ENCODE measurements at places on chromosomes 5 and 9.

- no peak for DNase-seq
Measured at GRCh38 chr5:17374973-17375742, 122.9 kb upstream of the TAF11L2 start.

DNA sequence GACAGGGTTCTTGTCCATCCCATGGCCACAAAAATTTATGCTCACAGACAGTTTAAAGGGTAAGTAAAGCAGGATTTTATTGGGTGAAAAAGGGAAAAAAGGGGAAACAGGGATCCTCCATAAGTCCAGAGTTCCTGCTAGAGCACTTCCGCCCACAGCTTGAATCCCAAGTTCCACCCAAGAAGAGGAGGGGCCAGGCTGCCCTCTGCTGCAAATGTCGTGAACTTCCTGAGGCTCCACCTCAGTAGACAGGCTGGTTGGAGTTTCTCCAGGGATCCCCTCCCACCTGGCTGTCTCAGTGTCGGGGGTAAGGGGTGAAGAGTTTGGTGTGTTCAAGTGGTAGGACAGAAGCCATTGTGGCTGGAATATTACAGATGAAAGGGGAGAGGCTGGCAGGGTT, 275.0 kb upstream of the SGCD start:
- no peak for DNase-seq

DNA sequence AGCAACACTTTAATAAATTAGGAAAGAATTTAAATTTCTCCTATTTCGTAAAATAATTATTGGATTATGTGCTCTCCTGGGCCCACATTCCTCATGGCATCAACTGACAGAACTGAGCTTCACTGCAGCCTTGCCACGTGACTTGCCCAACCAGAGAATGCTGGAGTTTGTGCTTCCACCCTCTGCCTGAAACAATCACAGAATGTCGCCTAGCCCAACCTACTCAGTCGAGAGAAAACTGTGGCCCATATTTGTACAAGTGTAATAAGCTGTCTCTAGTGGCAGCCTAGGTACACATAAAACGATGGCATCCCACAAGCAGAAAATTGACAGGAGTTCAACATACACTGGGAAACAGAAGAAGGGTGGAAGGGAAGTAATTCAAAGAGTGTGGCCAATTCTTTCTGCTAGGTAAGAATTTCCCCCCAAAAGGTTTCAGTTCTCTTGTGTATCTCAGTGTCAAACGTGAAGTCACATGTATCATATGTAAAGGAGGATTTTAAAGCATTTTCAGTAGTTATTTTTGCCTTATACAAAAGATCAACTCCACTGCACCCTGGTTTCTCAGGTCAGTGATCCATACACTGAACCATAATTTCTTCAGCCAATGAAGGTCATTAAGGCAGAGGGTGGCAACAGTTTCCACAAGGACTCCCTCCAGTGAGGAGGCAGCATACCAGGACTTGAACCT, 41.7 kb downstream of the ZNF608 start:
- peak; percentile 56 for DNase-seq

GRCh38 chr5:91038180-91038808, 344.8 kb downstream of the ARRDC3 start:
- no peak for DNase-seq

DNA sequence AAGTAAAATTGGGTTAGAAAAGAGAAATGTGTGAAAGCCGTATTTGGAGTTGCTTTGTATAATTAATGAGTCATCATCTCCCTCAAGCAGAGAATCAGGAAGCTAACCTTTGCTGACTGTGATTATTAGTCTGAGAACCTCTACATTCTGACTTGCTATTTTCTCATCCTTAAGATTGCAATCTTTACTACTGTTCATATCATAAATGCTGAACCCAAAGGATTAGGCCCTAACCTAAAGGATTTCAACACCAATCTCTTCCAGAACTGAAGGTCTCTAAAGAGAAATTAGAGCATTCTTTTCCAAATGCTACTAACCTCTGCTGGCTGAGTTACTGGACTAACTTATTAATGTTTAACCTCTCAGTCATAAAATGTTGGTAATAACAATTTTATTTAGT, 538.1 kb upstream of the MEF2C start:
- DNase-seq = no peak

DNA sequence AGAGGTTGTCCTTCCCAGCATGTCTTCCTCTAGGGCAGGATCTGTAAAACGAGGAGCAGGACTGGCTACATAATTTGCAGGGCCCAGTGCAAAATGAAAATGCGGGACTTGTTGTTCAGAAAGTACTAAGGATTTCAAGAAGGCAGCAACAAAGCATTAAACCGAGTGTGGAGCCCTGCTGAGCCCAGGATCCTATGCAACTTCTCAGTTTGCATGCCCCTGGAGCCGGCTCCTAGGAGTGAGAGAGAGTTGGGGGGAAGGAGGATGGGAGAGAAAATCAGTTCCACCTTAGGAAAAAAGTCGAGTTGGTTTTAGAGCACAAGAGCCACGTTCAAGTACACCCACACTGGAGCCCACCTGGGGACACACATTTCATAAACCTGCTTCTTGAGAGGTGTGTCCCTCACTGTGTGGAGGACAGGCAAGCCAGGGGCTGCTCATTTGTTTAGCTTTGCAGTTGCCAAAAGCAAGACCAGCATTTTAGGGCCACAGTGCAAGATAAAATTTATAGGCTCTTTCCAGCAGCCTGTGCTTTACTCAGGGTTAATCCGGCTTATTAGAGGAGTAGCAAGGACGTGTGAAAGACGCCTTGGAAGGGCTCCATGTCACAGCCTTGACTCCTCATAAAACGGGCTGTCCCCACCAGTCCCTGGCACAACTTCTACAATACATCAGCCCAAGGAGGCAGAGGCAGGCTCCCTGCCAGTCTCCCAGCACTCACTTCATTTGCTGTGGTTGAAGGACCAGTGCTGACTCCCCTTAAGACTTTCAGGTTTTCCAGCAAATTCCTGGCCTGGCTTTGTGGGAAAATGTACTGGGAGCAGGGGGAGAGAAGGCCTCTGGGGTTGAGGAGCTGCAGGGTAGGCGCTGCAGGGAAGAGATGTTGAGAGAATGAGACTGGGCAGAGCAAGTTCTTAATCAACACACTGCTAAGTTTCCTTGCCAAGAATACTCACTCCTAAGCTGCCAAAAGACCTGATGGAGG, 159.7 kb upstream of the SEMA6A start:
- no peak for DNase-seq

DNA sequence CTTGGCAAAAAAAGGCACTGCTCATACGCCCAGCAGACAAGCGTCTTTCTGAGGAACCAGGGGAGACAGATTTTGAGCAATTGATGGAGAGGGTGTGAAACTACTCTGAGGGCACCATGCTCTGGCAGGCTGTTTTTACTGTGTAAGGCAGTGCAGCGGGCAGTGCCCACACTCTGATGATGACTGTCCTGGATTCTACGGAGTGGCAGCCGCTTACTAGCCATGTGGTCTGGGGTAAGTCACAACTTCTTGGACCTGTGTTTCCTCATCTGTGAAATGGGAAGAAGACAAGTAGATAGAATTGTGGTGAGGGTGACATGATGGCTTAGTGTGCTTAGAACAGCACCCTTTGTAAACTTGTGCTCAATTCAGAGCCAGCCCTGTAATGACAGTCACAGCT, 38.8 kb downstream of the FABP6 start:
- no peak for DNase-seq

GRCh38 chr9:125558453-125559092, 148.4 kb downstream of the MAPKAP1 start:
- peak; percentile 65 for DNase-seq

DNA sequence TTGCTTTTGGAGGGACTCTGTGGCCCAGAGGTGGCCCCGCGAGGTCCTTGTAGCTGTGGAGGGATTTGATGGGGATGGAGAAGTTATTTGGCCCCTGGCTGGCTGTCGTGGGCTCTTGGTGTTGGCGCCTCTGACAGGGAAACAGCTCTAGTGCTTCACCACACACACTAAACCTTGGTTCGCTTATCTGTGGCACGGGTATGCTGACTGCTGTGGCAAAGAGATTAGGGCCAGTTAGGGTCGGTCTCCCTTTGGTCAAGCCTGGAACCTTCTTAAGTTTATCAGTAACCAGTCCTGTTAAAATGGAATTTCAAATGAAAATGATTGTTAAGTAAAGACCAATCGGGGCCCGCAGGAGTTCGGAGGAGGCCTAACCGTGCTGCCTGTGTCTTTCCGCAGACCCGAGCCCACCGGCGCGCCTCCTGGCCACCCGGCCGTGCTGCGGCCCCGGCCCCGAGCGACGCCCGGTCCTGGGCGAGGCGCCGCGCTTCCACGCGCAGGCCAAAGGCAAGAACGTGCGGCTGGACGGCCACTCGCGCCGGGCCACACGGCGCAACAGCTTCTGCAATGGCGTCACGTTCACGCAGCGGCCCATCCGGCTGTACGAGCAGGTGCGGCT, 28.4 kb downstream of the NEURL1B start:
- DNase-seq = no peak

GRCh38 chr5:80192507-80193241, 63.2 kb downstream of the SERINC5 start:
- no peak for DNase-seq

GRCh38 chr5:132259069-132259851, 1.8 kb downstream of the PDLIM4 start:
- DNase-seq = peak; percentile 15

- DNase-seq = no peak
Measured at GRCh38 chr5:17123010-17123409, 94.4 kb upstream of the BASP1 start.

GRCh38 chr9:129781981-129782380, 21.0 kb upstream of the TOR1B start:
- DNase-seq = no peak

- no peak for DNase-seq
Measured at GRCh38 chr5:159100782-159101646, 1.3 kb upstream of the EBF1 start.

- DNase-seq = no peak
Measured at GRCh38 chr9:116084497-116084896, 69.1 kb upstream of the PAPPA start.

DNA sequence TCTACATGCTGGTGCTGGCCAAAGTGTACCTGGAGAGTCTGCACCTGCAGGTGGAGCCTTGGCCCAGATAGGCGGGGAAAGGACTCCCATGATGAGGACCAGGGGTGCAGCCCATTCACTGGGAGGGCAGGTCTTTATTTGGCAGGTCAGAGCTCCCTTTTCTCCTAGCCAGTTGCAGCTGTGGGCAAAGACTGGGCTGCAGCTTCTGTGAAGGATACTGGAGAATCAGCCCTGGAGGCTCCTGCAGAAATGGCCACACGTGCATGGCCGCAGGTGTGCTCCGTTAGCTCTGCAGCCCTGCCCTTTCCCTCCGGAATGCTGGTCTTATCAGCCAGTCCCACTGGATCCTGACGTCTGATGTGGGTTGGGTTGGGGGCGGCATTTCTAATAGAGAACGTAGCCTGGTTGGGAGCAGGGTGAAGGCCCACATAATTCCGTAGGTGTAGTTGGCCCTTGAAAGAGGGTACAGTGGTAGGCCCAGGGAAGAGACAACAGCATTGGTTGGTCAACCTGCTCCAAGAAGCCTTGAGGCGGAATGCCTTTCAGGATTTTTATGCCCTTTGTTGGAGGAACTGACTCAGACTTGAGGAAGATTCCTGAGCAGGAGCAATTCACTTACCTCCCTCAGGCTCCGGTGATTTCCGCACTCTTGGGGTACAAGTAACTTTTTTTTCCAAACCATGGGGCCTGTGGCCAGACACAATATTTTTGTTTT, 22.0 kb upstream of the TIFAB start:
- no peak for DNase-seq

DNA sequence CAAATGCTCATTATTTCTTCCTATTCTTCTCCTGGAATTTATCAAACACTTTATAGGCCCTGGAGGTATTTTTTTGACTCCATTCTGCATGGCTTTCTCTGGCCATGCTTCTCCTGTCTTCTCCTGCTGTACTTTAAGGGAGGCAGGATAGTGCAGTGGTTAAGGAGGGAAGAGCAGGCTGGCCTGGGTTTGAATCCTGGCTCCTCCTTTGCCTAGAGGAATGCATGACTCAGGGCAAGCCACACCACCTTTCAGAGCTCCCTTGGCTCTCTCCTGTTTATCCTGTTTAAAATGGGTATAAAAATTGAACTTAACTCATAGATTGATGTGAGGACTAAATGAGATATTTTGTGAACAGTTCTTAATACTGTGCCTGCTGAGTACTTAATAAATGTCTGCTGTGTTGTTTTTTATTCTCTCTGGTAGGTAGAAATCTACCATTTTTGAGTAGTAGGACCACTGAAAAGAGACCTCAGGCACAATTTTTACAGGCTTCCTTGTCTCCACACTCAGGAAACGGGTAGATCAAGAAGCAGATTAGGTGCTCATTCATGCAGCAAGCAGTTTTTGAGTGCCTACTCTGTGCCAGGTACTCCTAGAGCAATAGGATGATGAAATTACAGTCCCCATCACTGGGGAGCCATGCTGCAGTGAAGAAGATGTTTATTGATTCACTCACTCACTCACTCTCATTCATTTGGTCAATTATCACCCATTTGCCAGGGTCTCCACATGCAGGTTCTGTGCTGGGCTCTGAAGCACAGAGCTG, 32.7 kb upstream of the ARAP3 start:
- DNase-seq = no peak

DNA sequence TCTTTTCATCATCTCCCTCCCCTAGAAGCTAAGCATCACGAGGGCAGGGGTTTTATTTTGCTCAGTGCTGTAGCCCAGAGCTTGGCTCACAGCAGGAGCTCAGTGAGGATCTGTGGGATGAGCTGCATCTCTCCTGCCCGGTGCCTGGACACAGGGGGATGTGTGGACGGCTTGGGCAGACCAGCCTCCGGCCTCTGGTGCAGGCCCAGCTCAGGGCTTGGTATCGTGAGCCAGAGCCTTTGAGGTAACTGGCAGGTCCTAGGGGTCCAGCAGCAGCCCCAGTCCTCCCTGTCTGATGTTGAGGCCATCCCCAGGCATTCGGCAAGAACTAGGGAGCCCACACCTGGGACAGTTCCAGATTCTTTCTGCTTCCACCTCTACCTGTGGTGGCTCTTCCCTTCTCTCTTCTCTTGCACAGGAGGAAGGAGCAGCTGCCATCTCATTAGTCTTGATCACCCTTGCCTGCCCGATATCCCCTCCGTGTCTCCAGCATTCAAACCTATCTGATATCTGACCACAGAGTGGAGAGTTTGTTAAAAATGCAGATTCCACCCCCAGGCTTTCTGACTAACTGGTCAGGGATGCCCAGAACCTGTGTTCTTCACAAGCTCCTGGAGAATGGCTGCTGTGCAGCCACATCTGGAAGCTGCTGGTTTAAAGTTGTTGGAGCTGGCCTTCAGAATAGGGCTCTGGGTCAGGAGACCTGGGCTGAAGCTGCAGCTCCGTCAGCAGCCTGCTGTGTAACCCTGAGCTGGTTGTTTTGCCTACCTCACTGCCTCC, 7.9 kb upstream of the SLC6A7 start:
- DNase-seq = no peak

DNA sequence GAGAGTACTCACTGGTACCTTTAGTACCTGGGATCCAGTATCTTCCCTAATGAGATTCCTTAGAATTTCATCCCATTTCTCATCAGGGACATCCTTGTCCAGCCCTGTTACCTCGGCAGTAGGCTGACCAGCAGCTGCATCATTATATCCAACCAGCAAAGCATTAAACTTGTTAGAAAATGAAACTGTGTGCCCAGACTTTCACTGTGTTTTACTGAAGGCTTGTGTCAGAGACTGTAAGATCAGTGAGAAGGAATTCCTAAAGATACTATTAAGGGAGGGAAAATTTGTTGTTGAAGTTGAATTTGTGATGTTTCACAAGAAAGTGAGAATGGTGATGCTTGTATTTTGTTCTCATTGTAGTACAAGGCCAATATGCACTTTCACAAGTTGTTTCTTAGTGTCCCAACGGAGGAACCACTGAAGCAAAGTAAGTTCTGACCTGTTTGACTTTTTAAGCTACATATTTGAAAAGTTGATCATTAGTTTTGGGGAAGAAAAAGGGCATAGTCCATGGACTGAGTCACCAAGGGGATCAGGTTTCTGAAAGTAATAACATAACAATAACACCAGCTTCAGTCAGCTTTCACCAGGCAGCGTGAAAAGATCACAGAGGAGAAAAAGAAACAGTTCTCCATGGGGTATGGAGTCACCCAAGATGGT, 48.8 kb downstream of the GRAMD2B start:
- no peak for DNase-seq

Data from GM13976 (cell line).